ENCODE measurements at places on chromosomes 11 and 22. TPM values are rescaled to one million over a fixed set of nuclear protein-coding genes. Genes with fewer than 3 reads are reported as not detected.

Gene OR5P2
- not detected for total RNA-seq

Gene TEX12
- total RNA-seq: 0.23 TPM

Gene MIOX
- total RNA-seq: 0.23 TPM

Gene RNF169
- 23.6 TPM for total RNA-seq

Gene TMPRSS5
- total RNA-seq: 0.85 TPM

Gene AGBL2
- 6.8 TPM for total RNA-seq

Gene PNPLA5
- total RNA-seq: not detected

Gene ELF5
- not detected for total RNA-seq

Gene NAALAD2
- total RNA-seq: not detected

Gene CCDC116
- total RNA-seq: not detected

Gene LMNTD2
- total RNA-seq: 21.8 TPM

Gene TLCD5
- 22.8 TPM for total RNA-seq

Gene PDGFD
- 1.3 TPM for total RNA-seq

Gene MEI1
- 0.18 TPM for total RNA-seq

Gene OR56A1
- not detected for total RNA-seq

Gene SESN3
- total RNA-seq: 1.4 TPM

Gene CHST1
- not detected for total RNA-seq

Gene MS4A5
- total RNA-seq: not detected

Gene SYT13
- 0.13 TPM for total RNA-seq

Gene WNT11
- total RNA-seq: 1.1 TPM

Gene TRIM29
- 0.64 TPM for total RNA-seq

Gene BLID
- total RNA-seq: 0.41 TPM

Gene ALX4
- 1.0 TPM for total RNA-seq

Gene KDM4E
- not detected for total RNA-seq

Gene C11orf97
- total RNA-seq: not detected

Gene DERL3
- total RNA-seq: 1.0 TPM

Gene PHF21B
- total RNA-seq: 4.5 TPM

Gene TCN2
- 2.4 TPM for total RNA-seq

Gene BTBD10
- total RNA-seq: 29.6 TPM

Gene TRIM49
- total RNA-seq: not detected

Gene SCUBE1
- total RNA-seq: not detected

Gene ZNF70
- total RNA-seq: 3.2 TPM

Gene TRIM34
- 1.5 TPM for total RNA-seq

Gene IL17REL
- 0.82 TPM for total RNA-seq

Gene MOGAT2
- 0.08 TPM for total RNA-seq

Gene OR2D2
- 0.49 TPM for total RNA-seq

Gene ME3
- 35.3 TPM for total RNA-seq

Gene DGCR6
- total RNA-seq: 2.2 TPM

Gene DBX1
- total RNA-seq: not detected

Gene LGR4
- total RNA-seq: 61.8 TPM

Gene NLRP14
- 0.08 TPM for total RNA-seq

Gene PATE4
- total RNA-seq: not detected
